Occipital lobe (tissue), 3 donors: ENCODE measurements at places on chromosomes 1 and 21. TPM values are rescaled to one million over a fixed set of nuclear protein-coding genes. Genes with fewer than 3 reads are reported as not detected.

The KRTAP21-2 gene
- total RNA-seq = not detected

- DNase-seq = no peak
Measured at GRCh38 chr21:36186081-36186480, 29.5 kb downstream of the DOP1B start.

DNA sequence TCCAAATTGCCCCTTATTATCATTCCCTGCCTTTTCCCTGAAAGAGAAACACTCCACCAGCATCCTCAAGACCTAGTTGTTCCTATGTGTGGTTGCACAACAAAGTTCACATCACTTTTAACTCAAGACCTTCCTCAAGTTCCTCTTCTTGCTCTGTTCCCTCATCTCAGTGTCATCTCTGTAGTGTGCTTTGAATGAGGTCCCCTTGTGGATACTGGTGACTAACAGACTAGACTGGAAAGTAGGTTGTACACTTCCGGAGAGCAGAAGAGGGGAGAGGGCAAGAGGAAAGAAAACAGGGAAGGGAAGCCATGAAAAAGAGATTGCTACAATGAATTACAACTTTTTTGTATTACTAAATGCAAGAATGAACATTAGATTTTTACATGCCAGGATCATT is 853.8 kb downstream of the USP25 start:
- DNase-seq = no peak

GRCh38 chr1:7196036-7196911 is 411.0 kb downstream of the CAMTA1 start:
- no peak for DNase-seq

The RNU1-4 gene
- total RNA-seq = under 0.01 TPM

- no peak for DNase-seq
Measured at GRCh38 chr1:152410599-152410998, 3.5 kb downstream of the CRNN start.

DNA sequence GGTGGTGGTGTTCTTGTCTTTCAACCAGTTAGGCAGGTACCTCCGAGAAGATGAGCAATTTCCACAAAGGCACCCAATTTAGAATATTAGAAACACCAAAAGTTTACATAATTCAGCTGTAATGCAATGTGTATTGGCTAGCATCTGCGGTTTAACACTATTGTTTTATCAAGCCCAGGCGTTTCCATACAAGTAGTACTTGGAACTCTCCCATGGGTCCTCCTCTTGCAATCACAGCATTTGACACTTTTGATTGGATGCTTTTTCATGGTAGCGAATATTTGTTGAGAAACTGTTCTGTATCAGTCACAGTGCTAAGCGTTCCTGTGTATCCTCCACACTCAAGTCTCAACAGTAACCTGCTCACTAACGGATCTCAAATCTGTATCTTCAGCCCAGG is 20.1 kb upstream of the MAP1LC3C start:
- no peak for DNase-seq

The ANKRD35 gene
- total RNA-seq = 0.62 TPM

DNA sequence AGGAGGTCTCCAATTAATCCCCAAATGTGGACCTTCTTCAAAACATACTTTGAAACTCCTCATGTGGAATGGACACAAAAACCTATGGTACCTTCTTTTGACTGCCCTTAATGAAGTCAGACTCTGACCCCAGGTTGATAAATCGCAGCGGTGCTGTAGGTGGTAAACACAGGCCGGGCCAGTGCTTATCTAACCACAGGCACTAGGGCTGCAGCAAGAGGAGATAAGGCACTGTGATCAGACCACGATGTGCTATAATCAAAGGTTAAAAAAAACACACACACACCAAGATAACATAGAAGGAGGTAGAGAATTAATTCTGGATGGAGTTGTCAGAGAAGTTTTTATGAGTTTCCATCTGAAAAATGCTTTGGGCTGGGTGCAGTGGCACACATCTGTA is 52.3 kb upstream of the SIPA1L2 start:
- DNase-seq = no peak

- no peak for DNase-seq
Measured at GRCh38 chr1:1058921-1059493, 15.1 kb downstream of the RNF223 start.

DNA sequence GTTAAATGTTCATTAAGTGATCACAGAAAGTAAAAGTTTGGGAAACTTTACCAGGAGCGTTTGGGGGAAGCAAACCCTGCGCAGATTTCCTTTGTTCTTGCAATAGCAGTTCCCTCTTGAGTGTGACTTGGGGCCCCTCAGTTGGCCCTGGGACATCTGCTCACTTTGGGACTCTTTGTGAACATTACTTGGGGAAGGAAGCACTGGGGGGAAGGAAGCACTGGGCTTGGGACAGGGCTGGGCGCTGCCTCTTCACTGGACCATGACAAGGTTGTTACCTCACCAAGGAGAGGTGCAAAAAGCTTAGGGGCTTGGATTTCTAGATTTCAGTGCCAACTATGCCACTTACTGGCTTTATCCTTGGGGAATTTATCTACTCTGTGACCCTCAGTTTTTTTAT is 63.5 kb downstream of the ETS2 start:
- no peak for DNase-seq

The OR6N1 gene
- total RNA-seq = not detected

DNA sequence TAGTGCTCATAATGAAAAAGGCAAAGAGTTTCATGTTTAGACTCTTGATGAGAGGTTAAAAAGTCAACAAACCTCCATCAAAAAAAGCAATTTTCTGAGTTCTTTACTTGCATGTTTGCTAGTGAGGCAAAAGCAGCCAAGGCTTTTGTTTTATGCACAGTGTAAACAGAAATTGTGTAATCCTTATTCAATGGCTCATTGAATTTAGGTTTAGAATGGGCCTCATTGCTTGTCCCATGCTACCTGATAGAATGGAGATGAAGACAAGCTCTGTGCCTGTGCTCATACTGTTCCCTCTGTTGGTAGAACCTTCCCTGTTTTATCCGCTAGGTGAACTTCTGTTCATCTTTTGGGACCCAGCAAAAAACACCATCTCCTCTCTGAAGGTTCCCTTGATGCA is 10.0 kb upstream of the LRRC8D start:
- DNase-seq = no peak

The NPPA gene
- total RNA-seq = 0.47 TPM

The CELA2A gene
- not detected for total RNA-seq

GRCh38 chr1:234532503-234532922 is 53.5 kb upstream of the TARBP1 start:
- DNase-seq = peak; percentile 50

DNA sequence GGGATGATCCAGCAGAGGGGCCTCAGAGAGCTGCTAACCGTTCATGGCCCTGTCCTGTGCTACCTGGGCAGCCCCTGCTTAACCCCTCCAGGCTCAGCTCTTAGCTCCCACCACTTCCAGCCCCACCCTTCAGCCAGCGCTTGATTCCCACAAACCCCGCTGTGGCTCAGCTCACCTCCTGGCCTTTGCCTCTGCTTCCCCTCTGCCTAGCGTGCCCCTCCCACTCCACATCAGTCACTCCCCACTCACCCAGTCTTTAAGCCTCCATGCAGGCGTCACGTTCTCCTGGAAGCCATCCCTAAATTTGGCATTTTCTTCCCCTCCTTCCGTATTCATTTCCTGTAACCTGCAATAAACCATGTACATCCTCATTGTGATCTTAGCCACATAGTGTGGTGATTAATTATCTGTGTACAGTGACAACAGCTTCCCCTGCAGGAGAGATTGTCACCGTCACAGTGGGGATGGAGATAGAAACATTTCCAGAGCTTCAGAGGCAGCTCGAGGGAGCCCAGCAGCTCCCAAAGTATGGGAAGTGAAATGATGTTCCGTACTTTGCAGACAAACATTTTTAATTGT is 65.5 kb downstream of the EPHB2 start:
- no peak for DNase-seq

DNA sequence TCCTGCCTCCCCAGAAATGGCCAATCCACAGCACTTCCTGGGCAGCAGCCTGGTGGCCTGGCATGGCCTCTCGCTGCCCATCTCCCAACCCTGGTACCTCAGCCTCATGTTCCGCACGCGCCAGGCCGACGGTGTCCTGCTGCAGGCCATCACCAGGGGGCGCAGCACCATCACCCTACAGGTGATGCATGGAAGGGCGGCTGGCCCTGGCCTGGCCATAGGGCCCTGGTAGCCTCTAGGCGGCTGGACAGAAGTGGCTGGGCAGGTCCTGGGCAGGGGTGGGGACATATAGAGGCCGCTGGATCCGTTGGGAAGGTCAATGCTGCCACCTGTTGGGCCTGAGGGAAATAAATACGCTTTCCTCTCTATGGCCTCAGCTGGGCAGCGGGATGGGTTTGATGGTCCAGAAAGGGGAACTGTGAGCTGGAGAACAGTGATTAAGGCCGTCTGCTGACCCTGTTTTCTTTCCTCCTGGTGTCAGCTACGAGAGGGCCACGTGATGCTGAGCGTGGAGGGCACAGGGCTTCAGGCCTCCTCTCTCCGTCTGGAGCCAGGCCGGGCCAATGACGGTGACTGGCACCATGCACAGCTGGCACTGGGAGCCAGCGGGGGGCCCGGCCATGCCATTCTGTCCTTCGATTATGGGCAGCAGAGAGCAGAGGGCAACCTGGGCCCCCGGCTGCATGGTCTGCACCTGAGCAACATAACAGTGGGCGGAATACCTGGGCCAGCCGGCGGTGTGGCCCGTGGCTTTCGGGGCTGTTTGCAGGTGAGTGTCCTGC is 14.4 kb downstream of the CELSR2 start:
- DNase-seq = peak; percentile 71

GRCh38 chr1:184152974-184153373 is 101.4 kb downstream of the TSEN15 start:
- DNase-seq = no peak

DNA sequence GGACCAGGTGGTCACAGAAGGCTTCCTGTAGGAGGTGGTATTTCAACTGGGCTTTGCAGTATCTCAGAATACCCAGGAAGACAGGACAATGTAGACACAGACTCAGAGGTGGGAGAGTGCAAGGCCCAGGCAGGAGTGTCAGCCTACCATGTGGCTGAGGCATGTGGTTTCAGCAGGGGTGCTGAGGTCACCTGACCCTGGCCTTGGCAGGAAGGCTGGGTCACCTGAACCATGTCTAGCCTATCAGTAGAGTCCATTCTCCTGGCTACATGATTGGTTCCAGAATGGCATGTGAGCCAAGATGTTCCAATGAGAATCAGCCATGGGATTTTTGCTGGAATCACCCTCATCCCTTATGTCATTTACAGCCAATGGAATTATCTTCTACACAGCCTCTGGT is 169.4 kb downstream of the ACTL8 start:
- no peak for DNase-seq
